Stimulated activated naive CD4-positive, alpha-beta T cell (primary cell): ENCODE measurements at places on chromosomes 2 and 18.

DNA sequence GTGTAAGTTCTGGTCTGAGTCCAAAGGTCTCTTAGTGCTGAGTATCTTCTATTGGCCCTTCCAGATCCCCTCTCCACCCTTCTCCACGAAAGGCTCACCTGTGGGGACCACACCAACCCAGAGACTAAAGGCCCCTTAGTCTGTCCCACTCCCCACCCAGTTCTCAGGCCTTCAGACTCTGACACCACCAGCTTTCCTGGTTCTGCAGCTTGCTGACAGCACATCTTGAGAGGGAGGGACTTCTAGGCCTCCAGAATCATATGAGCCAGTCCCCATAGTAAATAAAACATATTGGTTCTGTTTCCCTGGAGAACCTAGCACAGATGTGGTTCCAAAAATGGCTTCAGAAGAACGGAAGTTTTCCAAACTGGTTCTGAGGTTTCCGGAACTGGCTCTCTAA is 38.5 kb upstream of the KLF11 start:
- no peak for DNase-seq

- DNase-seq: no peak
These were observed 759.4 kb downstream of the ADCYAP1 start for GRCh38 chr18:1663879-1664705.

DNA sequence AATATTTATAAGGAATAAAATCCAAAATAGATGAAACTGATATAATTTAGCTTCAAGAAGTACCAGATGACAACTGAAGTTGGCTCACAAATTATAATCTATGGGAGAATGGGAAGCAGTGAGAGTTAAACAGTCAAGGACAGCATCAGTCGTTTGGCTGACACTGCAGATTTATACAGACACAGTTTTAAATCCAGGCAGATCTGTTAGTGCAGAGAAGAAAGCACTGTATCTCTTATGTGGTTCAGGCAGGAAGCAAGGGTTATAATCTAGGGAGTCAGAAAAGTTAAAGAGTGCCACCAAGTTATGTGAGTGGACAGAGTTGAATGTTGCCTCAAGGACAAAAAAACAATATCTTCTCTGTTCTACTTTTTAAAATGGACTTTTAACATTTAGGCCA is 880.2 kb downstream of the TSN start:
- no peak for DNase-seq

DNA sequence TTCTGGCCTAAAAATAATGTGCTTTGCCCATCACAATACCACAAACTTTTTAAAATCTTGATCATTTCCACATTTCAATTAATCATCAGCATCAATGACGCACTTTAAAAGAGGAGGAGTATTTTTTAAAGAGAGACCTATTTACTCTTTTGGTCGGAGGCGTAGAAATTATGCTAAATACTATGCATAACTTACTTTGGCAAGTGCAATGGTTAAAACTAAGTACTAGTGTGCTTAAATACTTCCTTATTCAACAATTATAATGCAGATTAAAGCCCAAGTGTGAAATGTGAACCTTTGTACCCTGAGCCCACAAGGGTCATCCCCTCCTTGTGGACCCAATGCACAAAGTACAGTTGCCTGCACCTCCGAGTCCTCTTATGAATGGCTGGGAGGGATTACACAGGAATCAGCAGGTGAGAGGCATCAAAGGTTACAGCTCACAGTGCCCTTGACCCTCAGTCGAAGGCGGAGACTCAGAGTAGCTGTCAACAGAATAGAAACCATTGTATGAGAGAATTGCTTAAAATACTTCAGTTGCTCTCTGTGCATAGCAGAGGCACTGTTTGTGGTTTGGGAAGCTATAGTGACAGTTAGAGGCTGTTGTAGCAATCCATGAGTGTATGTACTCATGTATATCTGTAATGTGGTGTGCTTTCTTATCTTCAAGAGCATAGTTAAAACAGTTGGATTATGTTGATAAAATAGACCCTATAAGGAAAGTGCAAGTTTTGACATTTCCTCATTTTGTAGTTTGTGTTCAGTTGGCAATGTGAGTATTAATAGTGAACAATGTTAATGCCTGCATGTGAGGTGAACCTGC is 151.7 kb upstream of the ITGA4 start:
- DNase-seq: peak; percentile 46

GRCh38 chr18:62693659-62694058 is 21.7 kb upstream of the PHLPP1 start:
- no peak for DNase-seq

- DNase-seq: no peak
These were observed 10.5 kb downstream of the CAPN10 start for GRCh38 chr2:240597054-240597418.

DNA sequence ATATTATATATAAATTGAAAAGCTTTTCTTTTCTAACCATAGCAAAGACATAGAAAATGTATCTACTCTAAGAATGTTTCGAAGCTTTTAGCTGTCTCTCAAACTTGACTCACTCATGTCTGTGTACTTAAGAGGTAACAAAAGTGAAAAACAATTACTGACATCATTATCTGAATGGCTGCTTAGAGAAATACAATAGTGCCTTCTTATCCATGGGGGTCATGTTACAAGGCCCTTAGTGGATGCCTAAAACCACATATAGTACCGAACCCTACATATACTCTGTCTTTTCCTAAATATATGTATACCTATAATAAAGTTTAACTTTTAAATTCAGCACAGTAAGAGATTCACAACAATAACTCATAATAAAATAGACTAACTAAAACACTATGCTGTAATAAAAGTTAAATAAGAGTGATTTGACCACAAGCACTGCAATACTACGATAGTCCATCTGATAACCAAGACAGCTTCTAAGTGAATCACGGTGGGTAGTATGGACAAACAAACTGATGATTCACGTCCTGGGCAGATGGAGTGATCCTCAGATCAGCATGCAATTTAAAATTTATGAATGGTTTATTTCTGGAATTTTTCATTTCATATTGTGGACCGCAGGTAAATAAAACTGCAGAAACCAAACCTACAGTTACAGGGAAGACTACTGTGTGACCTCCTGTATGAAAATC is 246.2 kb downstream of the XIRP2 start:
- no peak for DNase-seq

- no peak for DNase-seq
These were observed 336.4 kb upstream of the CDH20 start for GRCh38 chr18:60996822-60997221.

- no peak for DNase-seq
These were observed 197.5 kb downstream of the CDH20 start for GRCh38 chr18:61530681-61531080.

GRCh38 chr18:36567800-36568199 is 261.0 kb downstream of the TPGS2 start:
- DNase-seq: no peak

DNA sequence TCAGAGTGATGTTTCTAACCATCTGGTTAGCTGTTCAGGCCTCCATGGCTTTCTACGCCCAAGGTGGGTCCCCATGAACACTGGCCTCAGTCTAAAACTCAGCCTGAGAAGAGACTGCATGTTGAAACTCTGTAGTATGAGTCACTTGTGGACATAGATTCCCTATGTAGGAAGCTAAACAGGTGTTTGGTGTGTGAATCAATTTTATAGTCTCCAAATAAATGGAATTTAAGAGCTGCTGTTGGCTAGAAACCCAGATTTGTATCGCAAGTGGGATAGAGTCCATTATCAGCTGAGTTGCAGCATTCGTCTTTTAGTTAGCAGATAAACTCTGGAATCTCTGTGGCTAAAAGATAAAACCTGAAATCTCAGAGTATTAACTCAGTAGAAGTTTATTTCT is 131.4 kb downstream of the KCNS3 start:
- DNase-seq: no peak

DNA sequence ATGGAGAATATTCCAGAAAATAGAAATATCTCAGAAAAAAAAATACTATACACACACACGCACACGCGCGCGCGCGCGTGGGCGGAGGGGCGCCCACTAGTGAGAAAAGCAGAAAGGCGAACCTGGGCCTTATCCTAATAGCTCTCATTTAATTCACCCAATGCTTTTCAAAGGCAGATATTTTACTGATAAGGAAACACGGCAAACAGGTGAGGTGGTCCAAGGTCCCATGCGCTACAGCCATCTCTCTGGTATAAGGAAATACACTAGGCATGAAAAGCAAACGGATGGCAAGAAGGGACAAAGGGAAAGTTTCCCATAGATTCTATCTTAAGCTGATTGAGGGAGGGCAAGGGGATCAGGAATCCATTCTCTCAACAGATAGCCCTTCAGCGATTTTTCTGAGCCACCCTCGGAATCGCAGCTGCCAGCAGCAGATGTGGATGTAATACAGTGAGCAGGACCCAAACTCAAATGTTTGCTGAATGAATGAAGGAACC is 136.7 kb downstream of the TMEM247 start:
- no peak for DNase-seq

DNA sequence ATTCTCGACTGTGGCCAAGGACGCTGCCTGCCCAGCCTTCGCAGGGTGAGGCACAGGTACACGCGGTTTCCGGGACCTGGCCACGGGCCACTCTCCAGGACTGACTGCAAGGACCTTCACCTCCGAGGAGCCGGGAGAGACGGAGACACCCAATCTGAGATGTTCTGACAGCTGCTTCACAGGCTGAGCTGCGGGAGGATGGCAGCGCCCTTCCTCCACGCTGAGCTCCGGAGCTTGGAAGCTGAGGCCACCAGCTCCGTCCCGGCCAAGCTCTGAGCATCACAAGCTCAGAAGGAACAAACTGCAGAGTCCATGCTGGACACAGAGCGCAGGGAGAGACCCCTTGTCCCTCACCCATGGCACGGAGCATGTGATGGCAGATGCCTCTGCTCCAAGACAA is 71.1 kb upstream of the CTDP1 start:
- DNase-seq: no peak

- no peak for DNase-seq
These were observed 15.5 kb downstream of the CCNT2 start for GRCh38 chr2:134934150-134934549.

- no peak for DNase-seq
These were observed 52.5 kb downstream of the KCNE4 start for GRCh38 chr2:223104336-223105132.

- peak; percentile 22 for DNase-seq
These were observed 25.6 kb downstream of the ZNF407 start for GRCh38 chr18:74623047-74623816.

GRCh38 chr2:30565851-30566358 is 118.9 kb downstream of the LCLAT1 start:
- DNase-seq: no peak

DNA sequence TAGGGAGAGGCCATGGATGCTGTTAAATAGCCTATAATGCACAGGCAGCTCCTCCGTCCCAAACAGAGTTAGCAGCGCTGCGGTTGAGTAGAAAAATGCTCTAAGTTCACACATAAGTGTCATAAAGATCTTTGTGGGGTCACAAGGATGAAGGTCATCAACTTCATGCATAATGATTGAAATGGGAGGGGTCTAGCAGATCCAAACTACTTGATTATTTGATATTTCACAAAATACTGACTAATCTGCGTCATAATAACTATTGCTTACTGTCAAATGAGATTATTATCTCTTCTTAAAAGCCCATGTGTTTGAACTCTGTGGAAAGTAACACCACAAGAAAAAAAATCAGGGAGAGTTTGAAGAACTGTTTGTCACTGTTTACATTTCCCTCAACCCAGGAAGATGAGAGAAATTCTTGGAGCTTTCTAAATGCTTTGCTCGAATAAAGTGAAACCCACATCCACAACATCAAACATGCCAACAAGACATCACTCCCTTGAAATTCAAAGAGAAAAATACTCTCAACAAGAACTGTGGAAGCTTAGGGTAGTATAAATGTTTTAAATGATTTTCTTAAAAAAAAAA is 50.5 kb upstream of the CREB1 start:
- no peak for DNase-seq

DNA sequence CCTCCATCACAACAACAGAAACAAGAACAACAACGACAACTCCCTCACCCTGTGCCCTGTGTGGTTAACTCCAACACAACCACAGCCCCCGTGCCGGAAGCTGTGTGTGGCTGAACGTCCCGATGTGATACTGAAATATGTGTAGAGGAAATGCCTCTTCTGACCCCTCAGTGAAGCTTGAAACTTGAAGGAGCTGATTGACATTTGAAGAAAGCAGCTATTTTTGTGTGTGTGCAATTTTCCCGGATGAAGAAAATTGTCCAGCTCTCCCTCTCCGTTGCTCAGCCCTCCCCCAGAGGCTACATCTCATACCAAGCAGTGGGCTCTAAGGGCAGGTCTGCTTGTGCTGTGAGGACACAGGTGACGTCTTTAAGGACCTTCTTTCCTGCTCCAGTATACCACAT is 173.8 kb downstream of the ICOS start:
- DNase-seq: peak; percentile 30

GRCh38 chr2:176121190-176122051 is 1.1 kb upstream of the HOXD9 start:
- no peak for DNase-seq

GRCh38 chr2:226766352-226767055 is 33.1 kb downstream of the IRS1 start:
- no peak for DNase-seq

GRCh38 chr2:237819231-237819630 is 20.7 kb downstream of the RBM44 start:
- DNase-seq: no peak

DNA sequence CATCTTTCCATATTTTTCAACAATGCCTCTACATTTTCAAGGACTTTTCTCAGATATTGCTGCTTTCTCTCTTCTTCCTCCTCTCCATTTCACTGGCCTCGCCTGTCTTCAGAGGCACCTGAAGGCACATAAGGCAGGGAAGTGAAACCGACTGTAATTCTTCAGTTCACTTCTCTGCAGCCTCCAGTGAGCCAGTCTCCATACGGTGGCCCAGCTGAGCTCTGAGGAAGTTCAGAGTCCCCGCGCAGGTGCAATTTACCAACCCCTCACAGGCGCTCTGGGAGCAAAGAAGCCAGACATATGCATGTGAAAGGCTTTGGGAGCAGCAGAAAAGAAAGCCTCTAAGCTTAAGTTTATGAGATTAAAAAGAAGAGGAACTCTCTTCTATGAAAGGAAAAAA is 12.4 kb downstream of the KLHL14 start:
- no peak for DNase-seq

DNA sequence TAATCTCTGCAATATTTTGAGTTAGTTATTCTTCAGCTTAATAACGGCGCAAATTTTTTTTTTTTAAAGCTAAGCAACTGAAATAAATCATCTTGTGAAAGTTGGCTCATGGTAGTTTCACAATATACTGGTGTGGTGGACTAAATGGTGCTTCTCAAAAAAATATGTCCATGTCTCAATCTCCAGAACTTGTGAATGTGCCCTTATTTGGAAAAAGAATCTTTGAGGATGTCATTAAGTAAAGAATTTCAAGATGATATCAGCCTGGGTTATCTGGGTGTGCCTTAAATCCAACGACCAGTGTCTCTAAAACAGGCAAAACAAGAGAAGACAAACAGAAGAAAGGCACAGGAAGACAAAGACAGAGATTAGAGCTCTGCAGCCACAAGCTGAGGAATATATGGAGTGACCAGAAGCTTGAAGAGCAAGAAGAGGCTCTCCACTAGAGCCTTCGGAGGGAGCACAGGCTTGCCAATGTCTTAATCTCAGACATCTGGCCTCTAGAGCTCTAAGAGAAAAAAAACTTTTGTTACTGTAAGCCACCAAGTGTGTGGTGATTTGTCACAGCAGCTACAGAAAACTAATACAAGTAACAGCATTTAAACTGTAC is 71.4 kb downstream of the HNMT start:
- no peak for DNase-seq

GRCh38 chr18:58027341-58027740 is 16.7 kb upstream of the NEDD4L start:
- DNase-seq: no peak

GRCh38 chr2:219084791-219085190 is 24.1 kb upstream of the IHH start:
- no peak for DNase-seq

- DNase-seq: no peak
These were observed 711.4 kb upstream of the ACVR2A start for GRCh38 chr2:147133286-147133908.
